ENCODE measurements at places on chromosomes 6 and 20.

GRCh38 chr6:39100358-39100757, 14.6 kb downstream of the SAYSD1 start:
- no peak for DNase-seq

DNA sequence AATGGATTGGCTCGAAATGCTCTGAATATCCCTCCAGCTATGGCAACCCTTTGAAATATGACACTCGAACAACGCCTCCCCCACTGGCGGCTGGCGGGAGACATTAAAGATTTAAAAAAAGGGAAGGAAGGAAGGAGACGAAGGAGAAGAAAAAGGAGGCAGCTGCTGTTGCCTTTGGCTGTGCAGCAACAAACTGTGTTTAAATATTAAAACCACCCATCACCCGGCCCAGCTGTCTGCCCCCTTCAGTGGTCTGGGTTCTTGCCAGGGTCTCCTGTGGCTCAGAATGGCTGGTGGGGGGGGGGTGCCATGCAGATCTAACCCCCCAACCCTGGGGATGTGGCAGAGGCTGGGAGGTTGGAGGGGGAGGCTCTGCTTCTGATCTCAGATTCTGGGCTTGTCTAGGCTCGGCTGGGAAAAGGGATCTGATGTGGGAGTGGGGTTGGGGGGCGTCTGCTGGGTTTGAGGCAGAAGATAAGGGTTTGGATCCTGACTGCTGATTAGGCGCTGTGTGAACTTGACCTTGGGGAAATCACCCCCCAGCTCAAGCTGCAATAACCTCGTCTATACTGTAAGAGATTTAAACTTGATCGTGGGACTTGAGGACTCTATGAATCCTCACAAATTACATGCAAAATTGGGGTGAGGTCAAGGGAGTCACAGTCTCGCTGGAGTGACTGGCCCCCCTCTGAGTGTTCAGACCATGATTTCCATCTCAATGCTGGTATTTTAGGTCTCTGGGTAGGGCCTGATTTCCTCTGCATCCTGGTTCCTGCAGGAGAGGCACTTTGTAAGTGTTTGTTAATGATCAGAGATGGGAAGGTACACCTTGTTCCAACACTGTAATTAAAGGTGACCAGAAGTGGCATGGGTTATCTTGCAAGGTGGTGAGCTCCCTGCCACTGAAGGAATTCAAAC, 40.3 kb upstream of the BLCAP start:
- no peak for DNase-seq

DNA sequence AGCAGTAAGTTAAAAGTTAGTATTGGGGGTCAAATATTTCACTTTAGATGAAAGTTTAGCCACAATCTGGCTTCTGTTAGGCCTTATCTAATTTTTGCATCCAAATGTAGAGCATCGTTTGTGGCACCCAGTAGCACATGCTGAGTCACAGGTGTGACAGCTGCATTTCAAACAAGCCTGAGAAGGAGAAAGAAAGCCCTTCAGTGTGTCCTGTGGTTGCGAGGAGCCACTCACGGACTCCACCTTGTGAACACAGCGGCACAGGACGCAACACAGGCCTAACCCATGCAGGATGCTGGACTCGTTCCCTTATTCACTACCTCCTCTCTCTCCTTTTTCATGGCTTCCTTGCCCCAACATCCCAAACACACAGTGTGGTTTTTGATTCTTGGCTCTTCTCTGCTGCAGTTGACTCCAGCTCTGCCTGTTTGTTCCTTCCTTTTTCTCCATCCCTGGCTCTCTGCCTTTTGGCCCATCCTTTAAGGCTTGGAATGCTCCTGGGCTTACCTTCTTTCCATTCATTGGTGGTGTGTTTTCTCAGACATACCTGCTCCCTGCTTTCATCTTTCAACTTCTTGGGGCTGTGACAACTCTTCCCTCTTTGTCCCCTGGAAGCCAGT, 124.2 kb downstream of the SLC16A10 start:
- DNase-seq = no peak

DNA sequence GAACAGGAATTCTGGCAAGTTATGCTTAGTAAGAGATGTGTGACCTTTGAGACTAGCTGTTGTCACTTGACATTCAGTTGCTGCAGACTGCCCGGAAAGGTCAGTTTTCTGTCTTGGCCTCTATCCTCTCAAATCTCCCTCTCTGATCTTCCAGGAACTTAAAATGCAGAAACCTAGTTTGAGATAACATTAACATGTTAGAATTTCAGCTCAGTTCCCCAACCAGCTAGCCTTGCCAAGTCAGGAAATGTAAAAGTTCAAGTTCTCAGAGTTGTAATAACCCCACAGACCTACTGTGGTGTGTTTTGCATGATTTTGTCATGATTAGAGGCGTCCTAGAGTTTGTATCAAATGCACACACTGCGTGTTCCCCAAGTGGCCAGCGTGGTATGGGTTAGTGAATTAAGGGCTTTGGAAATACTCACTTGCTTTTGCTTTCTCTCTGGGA, 46.6 kb downstream of the DUSP22 start:
- no peak for DNase-seq

GRCh38 chr6:40588480-40588879, 1.3 kb upstream of the LRFN2 start:
- no peak for DNase-seq

DNA sequence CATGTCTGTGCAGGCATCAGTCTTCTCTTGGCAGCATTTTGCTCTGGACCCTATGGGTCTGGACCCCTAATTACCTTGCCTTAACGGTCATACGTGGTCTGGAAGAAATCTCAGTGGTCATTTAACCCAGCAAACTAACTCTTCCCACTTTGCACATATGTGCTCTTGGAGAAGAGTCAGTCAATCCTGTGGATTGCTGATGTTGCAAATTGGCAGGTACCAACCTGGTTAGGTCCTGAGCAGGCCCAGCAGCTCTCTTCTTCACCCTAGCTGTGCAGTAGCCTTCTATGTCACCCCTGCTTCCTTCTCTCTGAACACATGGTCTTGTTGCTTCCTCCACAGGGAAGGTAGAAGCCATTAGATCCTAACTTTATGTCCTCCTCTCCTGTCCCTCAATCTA, 1.6 kb downstream of the CEP43 start:
- no peak for DNase-seq

DNA sequence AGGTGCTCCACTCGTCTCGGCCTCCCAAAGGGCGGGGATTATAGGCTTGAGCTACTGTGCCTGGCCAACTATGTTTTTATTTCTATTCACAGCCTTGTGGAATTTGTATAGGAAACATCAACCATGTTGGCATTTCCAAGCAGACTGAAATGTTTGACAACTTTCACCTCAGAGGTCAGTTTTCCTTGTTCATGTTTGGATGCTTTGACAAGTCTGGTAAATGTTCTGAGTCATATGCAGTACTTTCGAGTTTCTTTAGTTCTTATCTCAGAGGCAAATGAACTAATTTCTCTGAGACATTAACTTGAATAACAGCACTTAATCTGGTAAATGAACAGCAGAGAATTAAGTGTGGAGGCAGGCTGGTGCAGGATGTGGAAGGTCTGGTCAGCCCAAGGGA, 373.4 kb upstream of the SYNCRIP start:
- no peak for DNase-seq

GRCh38 chr6:2505624-2506023, 245.1 kb downstream of the MYLK4 start:
- DNase-seq = no peak

DNA sequence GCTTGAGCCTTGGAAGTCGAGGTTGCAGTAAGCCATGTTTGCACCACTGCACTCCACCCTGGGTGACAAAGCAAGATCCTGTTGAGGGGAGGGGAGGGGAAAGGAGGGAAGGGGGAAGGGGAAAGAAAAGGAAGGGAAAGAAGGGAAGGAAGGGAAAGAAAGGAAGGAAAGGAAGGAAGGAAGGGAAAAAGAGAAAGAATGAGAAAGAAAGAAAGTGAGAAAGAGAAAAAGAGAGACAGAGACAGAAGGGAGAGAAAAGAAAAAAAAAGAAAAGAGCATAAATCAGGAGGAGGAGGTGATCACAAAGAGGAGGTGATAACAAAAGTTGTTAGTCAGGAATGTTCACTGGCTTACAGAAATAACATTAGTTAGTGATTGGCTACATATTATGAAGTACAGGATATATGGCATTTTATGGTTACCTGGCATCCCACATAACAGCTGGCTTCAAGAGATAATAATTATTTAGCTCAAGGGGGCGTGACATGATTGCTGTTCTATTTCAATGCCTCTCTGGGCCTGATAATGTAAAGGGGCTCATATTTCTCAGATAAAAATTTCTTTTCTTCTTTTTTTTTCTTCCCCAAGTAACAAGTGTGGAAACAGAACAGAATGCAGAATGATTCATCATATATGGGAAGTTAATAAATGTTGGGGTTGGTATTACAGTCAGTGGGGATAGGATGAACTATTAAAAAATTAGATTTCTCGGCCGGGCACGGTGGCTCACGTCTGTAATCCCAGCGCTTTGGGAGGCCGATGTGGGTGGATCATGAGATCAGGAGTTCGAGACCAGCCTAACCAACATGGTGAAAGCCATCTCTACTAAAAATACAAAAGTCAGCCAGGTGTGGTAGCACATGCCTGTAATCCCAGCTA, 27.1 kb downstream of the SAMHD1 start:
- no peak for DNase-seq

DNA sequence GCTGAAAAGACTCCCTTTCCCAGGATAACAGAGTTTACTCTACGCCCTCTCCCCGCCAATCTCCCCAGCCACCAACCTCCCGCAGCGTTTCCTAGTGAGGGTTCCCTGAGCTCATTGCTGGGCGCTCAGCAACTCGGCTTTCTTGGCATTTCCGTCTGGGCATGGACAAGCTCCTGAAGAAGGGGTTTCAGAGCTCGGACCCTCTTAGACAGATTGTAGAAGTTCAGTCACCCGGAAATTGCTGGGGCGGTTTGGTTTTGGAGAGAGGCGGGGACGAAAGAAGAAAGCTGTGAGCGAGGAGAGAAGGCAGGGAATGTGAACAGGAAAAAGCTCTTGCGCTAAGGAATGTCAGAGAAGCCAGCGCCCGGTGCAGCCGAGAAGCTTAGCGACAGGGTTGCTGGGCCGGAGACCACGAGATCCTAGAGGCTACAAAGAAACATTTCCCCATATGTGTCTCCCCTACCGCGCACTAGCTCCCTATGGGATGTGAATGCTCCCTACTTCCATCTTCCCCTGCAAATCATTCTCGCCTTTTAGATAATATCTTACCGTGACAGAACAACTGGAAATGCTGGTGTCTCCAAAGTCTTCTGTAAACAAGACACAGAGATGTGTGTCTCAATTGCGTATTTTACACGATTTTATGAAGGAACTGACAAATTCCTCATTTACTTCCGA, 15.8 kb downstream of the POM121L2 start:
- DNase-seq = no peak

DNA sequence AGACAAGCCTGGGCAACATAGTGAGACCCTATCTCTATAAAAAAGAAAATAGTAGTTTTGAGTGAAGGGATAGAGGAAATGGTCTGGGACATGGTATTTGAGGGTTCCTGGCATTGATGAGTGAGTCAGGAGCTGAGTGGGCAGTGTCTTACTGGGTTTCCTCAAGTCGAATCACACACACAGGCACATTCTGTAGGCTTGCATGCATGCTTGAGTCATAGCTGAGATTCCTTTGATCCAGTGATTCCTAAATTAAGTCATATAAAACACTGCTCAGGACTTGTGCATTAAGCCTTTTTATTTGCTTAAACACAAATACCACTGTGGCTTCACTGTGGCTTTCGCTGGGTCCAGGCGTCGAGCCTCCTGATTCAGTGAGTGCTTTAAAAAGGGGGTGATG, 71.8 kb upstream of the TMEM181 start:
- no peak for DNase-seq

DNA sequence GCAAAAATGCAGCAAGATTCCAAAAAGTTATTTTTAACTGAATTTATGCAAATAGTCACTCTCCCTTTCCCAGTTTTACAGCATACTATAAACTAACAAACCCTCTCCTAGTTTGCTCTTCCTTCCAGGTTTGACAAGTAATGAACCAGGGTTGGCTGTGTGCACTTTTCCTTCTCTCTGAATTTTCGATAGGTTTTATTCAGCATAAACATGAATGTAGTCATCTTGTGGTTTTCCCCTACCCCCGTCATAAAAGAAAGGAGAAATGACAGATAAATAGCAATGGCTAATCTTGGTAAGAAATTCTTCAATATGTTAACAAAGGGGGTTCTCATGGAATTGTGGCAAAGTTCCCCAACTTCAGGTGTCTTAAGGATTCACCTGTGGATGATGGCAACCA, 26.3 kb downstream of the PRDM1 start:
- no peak for DNase-seq

DNA sequence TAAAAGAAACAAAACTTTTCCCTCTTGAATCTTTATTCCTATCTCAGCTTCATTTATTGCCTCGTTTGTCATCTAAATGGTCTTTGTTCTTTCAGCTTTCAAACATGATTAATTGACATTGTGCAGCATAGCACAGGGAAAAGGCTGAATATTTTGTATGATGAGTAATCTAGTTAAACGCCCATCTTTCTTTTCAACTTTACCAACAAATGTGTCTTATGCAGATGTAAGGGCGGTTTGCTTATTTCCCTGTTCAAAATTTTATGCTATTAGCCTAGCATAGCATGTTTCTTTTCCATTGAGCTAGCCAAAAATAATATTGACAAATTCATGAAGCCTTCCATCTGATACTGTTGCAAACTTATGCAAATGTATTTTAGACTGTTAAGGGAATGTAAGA, 176.4 kb upstream of the AKAP12 start:
- no peak for DNase-seq

GRCh38 chr20:37850724-37851355, 52.1 kb upstream of the VSTM2L start:
- no peak for DNase-seq

GRCh38 chr6:96795481-96795880, 41.8 kb downstream of the GPR63 start:
- DNase-seq = no peak

DNA sequence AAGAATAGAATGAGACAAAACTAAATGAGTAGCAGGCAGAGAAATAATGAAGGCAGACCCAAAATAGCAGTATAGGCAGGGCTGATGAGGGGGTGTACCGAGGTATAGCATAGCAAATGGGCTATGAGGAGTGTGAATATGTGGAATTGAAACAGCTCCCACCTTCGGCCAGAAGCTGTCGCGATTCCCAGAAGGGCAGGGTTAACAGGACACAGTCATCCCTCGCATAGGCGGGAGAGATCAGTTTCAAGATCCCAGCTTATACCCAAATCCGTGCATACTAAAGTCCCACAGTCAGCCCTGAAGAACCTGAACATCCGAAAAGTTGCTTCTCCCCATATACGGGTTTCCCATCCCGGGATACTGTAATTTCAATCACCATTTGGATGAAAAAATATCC, 82.7 kb downstream of the PTPRK start:
- no peak for DNase-seq

GRCh38 chr6:52519618-52520017, 57.2 kb downstream of the TRAM2 start:
- no peak for DNase-seq

- DNase-seq = no peak
Measured at GRCh38 chr20:10672624-10673127, 1.1 kb downstream of the JAG1 start.

GRCh38 chr20:13113731-13114130, 105.0 kb downstream of the SPTLC3 start:
- DNase-seq = no peak

GRCh38 chr6:154592199-154592860, 81.8 kb upstream of the CNKSR3 start:
- no peak for DNase-seq
